ENCODE measurements at places on chromosomes 4 and X.

DNA sequence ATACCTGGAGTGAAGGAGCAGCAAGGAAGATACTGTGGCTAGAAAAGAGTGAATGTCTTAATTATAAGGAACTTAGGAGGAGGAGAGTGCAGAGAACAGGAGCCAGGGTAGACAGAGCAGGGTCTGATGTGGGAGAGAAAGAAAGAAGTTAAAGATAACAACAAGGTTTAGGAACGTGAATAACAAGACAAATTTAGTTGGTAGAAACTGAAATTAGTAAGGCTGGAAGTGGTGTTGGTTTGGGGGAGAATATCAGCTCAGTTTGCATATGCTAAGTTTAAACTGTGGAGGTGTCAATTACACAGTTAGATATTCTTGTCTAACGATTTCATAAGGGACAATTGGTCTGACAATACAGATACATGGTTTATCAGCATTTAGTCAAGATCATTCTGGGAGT, 1123.7 kb upstream of the PABPC4L start:
- no peak for DNase-seq

- no peak for DNase-seq
These were observed 238.5 kb downstream of the EVC2 start for GRCh38 chr4:5469861-5470260.

DNA sequence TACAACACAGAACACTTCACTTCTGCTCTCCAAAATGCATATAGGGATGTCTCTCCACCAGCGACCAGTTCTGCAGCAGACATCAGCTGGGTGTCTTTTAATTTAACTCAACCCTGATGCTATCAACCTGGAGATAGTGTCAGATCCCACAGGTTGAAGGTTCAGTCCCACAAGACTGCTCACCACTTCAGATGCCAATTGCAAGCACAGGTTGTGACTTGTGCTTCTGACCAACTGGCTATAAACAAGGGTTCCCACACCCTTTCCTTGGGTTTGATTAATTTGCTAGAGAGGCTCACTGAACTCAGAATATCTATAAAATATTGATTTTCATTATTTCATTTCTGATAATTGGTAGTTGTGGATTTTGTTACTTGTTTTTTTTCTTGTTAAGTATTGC, 177.4 kb upstream of the HS3ST1 start:
- no peak for DNase-seq

- no peak for DNase-seq
These were observed 122.4 kb upstream of the HAND2 start for GRCh38 chr4:173652283-173652931.

DNA sequence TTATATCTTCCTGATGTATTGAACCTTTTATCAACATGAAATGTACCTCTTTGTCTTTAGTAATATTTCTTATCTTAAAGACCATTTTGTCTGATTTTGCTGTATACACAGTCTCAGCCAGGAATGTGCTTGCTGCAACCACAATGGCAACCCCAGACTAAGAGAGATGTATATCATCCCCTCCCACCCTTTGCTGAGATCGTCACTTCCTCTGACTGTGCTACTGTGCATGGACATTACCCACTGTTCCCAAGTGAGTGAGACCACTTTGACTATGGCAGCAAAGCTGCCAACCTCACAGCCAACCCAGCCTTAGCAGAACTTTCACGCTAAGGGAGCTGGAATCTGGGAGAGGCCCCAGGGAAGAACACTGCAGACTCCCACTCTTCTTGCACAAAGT, 46.0 kb downstream of the EIF2S3 start:
- no peak for DNase-seq

DNA sequence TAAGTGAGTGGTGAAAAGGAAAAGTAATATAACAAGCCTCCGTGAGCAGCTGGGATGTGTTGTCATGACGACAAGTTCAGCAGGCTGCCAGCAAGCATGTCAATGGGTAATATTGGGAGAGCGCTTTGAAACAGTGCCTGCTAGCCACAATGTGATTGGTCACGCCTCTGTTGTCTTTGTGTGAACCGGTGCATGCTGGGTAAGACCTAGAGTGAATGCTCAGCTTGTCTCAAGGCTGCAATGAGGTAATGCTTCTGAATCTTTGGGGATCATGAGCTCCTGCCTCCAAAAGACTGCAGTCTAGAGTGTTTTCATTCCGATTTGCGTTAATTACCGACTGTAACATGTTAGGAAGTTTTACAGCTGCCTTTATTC, 54.9 kb downstream of the STOX2 start:
- no peak for DNase-seq

DNA sequence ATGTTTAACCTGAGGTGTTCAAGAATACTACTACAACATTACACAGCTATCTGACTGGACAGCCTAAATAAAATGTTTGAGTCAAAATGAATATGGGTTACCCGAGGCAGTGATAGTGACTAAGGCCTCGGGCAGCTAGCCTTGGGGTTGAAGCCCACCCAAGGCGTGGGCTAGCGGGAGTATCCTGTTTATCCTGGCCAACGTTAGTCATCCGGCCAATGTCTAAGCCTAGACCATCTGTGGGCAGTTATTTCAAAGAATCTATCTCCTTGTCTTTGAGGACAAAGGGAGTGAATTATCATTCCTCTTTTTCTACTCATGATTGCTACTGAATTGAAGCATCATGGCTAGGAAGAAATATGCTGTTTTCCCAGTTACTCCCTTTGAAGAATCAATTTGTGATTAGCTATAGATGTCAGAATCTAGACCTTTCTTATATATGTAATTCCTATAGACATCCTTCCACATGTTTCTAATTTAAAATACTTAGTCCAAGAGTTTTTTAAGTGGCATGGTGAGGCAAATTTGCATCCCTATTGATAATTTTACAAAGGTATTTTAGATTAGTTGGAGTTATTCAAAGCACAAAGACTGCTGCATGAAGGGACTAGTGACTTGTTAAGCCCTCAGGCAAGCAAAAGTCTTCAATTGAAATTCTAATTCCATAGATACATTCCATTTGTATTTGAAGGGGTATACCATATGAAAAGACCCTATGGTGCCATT, 6.0 kb upstream of the PDGFC start:
- DNase-seq: no peak

- DNase-seq: no peak
These were observed 15.4 kb downstream of the UTP3 start for GRCh38 chr4:70703619-70704214.

DNA sequence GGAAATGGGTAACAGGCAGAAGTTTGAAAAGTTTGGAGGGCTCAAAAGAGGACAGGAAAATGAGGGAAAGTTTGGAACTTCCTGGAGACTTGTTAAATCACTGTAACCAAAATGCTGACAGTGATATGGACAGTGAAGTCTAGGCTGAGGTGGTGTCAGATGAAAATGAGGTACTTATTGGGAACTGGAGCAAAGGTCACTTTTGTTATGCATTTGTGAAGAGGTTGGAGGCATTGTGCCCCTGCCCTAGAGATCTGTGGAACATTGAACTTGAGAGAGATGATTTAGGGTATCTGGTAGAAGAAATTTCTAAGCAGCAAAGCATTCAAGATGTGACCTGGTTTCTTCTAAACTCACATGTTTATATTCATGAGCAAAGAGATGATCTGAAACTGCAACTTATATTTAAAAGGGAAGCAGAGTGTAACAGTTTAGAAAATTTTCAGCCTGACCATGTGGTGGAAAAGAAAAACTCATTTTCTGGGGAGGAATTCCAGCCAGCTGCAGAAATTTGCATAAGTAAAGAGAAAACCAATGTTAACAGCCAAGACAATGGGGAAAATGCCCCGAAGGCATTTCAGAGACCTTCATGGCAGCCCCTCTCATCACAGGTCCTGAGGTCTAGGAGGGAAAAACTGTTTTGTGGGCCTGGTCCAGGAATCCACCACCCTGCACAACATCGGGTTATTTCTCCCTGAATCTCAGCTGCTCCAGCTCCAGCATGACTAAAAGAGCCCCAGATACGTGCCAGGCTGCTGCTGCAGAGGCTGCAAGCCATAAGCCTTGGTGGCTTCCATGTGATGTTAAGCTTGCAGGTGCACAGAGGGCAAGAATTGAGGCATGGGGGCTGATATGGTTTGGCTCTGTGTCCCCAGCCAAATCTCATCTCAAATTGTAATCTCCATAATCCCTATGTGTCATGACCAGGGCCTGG, 632.5 kb upstream of the GNPDA2 start:
- no peak for DNase-seq

- no peak for DNase-seq
These were observed 664.5 kb downstream of the RAPGEF2 start for GRCh38 chr4:159767406-159767805.

DNA sequence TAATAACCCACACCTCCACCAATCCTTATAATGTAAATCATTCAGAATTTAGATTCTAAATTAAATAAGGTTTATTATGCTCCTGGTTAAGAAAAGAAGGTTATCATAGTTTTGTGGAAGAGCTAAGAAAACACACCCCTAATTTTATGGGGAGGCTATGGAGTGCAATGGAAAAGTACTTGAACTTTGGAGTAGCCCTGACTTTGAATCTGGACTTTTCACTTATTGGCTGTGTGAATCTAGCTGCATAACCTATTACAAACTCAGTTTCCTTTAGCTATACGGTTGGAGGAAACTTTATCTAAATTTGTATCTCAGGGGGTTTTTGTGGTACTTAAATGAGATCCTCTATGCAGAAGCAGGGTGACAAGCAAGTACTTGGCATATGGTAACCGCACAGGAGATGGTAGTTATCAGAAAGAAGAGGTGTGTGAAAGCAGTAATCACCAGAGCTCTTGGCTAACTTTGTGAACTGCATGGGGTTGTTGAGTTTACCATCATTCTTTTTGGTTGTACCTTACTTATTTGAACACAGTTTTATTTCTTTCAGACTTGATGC, 143.1 kb downstream of the SHROOM3 start:
- DNase-seq: no peak

GRCh38 chr4:141255016-141255415, 34.3 kb downstream of the ZNF330 start:
- no peak for DNase-seq

DNA sequence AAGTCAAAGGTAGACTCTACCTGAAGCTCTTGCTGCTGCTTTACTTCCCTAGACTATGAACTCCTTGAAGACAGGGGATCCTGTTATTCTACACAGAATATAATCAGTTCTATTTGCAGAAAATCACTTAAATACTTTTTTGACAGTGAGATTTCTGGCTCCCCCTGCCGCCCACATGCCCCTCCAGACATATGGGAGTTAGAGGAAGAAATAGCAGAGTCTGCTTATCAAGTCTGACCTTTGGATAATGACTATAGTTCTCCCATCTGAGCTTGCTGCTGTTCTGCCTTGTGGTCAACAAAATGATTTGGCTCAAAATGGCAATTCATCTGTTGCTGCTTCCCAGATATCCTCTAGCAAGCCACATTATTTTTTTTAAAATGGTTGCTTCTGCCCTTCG, 101.1 kb downstream of the ENOX2 start:
- DNase-seq: no peak

GRCh38 chr4:8838961-8839431, 32.6 kb downstream of the HMX1 start:
- no peak for DNase-seq

- no peak for DNase-seq
These were observed 130.8 kb downstream of the HMX1 start for GRCh38 chr4:8740666-8741395.

DNA sequence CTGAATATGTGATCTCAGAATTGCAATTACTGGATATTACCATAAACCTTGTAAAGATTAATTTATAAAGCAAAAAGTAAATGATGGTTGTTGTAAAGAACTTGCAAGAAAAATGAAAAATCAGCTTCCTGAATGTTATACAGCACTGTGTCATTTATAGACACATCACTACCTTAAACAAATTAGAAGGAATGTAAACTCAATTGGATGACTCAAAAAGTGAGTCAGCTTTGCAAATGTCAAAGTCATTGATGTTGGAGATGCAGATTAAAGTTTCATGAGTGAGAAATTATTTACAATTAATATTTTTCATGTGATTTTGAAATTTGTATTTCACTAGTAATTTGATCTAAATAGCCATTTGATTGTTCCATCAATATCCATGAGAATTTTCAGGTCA, 193.2 kb downstream of the RAPGEF2 start:
- no peak for DNase-seq

DNA sequence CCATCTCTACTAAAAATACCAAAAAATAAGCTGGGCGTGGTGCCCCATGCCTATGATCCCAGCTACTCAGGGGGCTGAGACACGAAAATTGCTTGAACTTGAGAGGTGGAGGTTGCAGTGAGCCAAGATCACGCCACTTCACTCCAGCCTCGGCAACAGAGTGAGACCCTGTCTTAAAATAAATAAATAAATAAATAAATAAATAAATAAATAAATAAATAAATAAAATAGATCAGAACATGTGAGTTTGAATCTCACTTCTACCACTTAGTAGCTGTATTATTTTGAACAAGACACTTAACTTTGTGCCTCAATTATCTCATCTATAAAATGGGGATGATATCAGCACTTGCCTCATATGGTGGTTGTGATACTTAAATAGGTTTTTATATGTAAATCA, 90.2 kb downstream of the C4orf51 start:
- DNase-seq: no peak

GRCh38 chr4:6575503-6576240, 683 bp downstream of the MAN2B2 start:
- no peak for DNase-seq

DNA sequence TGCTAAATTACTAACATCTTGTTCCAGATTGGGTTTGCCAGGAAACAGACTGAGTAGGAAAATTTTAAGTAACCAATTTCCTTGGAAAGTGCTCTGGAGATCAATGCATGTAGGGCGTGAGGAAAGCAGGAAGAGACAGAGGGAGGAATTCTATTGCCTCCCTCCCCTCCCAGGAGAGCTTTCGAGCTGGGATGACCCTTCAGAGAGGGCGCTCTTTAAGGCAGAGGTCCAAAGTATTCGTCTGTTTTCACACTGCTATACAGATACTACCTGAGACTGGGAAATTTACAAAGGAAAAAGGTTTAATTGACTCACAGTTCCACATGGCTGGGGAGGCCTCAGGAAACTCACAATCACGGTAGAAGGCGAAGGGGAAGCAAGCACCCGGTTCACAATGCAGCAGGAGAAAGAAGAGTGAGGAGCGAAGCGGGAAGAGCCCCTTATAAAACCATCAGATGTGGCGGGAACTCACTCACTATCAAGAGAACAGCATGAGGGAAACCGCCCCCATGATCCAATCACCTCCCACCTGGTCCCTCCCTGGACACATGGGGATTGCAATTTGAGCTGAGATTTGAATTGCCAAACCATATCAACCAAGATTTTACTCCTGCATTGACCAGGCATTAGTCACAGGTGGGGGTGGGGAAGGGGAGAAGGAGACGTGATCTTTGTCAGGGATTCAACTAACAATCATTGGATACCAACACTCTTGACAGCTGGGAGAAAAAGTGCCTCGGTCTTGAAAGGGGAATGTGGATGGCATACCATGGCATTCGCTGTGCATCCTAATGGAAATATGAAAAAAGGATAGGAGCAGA, 63.8 kb downstream of the SLITRK2 start:
- no peak for DNase-seq

- no peak for DNase-seq
These were observed 196.8 kb upstream of the ATP6AP2 start for GRCh38 chrX:40383969-40384368.

- no peak for DNase-seq
These were observed 118.9 kb upstream of the USP9X start for GRCh38 chrX:40966213-40966820.

DNA sequence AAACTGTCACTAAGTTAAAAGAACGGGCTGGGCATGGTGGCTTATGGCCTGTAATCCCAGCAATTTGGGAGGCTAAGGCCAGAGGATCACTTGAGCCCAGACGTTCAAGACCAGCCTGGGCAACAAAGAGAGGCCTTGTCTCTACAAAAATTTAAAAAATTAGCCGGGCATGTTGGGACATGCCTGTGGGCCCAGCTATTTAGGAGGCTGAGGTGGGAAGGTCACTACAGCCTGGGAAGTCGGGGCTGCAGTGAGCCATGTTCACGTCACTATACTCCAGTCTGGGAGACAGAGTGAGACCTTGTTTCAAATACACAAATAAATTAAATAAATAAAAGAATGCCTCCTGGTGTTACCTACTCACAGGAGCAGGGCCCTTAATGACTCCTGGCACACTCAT, 69.5 kb downstream of the APBB2 start:
- DNase-seq: no peak
